ENCODE measurements at places on chromosomes 16 and 17.

DNA sequence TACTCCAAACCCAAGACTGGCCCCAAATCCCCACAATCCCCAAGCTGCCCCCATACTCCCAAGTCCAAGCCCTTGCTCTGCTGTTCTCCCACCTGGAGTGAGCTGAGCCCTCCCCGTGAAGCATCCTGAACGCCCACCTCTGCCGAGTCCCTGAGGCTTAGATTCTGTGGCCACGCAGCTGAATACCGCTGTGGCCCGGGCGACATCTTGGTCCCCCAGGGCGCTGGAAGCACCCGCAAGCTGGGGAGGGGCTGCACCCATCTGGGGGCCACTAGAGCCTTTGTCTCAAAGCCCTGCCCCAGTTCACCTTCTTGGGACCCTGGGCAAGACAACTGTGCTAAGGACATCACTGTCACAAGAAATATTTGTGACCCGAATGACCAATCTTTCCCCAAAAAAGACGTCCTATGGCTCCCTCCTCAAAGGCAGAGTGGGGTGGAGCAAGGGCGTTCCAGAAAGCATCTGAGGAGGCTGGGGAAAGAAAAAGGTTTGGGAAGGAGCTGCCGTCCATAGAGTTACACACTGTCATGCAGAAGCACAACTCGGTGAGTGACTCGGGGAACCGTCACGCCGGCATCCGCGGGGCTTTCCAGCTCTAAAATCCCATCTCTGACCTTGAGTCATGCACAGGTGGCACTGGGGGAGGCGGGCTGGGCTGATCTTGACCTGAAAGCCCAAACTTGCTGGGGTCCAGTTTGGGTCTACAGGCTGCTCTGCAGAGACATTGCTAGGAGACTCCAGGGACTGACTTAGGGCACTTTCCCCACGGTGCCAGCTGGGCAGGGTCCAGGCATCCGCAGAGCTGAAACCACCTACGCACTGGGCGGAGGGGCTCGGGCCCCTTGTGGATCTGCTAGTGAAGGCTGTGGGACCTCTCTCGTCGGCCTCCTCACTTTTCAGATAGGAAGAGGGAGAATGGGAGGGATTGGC is 6.6 kb downstream of the PTX4 start:
- no peak for DNase-seq

DNA sequence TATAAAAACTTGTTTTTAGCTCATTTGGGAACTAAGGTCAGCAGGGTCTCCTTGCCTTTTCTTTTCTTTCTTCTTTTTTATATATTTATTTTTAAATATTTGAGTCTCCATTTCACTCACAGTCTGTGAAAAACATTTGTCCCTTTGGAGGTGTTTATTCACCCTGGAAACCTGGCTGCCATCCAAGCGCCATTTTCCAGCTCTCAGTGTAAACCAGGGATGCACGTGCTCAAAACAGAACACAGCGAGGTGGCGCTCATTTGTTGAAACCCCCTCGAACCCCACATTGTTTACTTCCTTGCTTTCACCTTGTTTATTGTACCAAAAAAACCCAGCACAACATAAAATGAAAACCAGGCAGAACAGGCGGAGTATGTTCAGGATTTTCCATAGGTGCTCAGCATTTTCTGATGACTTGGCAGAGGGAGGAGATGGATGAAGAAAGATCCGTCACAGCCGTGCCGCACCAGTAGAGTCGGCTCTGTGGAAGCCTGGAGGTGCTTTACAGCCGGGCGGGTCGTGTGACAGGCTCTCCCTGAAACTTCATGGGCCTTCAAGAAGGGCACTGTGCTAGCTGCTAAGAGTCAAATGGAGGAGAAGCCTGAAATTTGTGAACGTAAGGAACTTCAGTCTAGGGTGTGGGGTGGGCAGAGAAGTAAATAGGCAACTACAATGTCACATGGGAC is 284.4 kb downstream of the FOXL1 start:
- DNase-seq, result peak; percentile 61

- no peak for DNase-seq
These were observed 1406.0 kb upstream of the CDH8 start for GRCh38 chr16:63442246-63442645.

DNA sequence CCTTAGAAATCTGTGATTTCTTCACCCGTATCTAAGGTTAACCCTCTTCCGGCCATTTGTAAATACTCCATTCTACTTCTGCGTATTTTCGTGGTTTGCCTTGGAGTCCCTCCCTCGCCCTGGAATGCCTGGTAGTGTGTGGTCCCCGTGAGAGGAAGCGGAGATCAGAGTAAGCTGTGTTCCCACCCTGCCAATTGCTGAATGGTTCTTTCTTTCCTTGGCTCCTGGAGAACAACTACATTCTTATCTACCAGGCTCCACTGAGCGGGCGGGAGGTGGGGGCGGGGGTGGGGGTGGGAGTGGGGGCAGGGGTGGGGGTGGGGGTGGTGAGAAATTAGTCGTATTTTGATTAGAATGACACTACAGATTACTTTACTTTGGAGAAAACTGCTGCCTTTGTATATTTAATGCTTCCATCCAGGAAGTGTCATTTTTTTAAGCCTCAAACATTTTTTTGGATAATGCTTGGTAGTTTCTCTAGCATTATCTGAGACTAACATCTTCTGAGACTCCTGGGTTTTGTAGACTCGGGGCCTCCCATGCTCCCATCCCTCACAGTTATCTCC is 20.9 kb upstream of the FASN start:
- DNase-seq, result no peak

DNA sequence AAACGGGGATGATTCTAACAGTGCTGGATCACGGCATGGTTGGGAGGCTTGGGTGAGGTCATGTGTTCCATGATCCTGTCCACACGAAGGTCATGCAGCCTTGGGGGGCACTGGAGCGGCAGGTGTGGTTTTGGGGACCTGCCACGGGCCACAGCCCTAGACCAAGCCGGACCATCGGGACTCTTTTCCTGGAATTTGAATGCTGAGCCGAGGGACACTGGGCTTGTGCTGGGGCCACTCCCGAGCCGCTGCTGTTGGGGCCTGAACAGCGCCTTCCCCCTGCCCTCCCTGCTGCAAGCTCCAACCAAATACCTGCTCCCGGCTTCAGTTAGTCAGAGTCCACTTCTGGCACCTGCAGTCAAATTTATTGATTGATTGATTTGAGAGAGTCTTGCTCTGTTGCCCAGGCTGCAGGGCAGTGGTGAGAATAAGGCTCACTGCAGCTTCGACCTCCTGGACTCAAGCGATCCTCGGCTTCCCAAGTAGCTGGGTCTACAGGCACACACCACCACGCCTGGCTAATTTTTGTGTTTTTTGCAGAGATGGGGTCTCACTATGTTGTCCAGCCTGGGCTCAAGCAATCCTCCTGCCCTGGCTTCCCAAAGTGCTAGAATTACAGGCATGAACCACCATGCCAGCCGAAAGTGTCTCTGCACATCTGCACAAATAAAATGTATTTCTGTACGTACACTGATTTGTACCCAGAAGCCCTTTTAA is 37.2 kb upstream of the SLC38A10 start:
- DNase-seq, result no peak

- DNase-seq, result no peak
These were observed 3.8 kb upstream of the NAT9 start for GRCh38 chr17:74779948-74780400.

GRCh38 chr17:4492721-4493561 is 5.7 kb upstream of the SPNS2 start:
- no peak for DNase-seq

DNA sequence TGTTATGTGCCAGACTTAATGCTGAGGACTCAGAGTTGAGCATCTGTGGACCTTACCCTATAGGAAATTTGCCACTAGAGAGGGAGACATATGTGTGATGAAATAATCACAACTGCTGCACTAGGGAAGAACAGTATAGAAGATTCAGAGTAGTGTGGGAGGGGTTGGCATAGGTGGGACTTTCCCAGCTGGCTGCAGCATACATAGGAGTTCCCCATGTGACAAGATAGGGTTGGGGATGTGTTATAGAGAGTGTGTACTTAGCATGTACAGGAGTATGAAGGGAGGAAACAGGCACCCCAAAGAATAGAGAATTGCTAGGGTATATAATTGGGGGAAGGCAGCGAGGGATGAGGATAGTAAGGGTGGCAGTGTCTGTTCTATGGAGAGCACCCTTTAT is 2.9 kb downstream of the NUP93 start:
- DNase-seq, result no peak

- peak; percentile 21 for DNase-seq
These were observed 491 bp downstream of the TRAP1 start for GRCh38 chr16:3716831-3717234.

- DNase-seq, result no peak
These were observed 20.3 kb upstream of the MAPK3 start for GRCh38 chr16:30143347-30143702.

DNA sequence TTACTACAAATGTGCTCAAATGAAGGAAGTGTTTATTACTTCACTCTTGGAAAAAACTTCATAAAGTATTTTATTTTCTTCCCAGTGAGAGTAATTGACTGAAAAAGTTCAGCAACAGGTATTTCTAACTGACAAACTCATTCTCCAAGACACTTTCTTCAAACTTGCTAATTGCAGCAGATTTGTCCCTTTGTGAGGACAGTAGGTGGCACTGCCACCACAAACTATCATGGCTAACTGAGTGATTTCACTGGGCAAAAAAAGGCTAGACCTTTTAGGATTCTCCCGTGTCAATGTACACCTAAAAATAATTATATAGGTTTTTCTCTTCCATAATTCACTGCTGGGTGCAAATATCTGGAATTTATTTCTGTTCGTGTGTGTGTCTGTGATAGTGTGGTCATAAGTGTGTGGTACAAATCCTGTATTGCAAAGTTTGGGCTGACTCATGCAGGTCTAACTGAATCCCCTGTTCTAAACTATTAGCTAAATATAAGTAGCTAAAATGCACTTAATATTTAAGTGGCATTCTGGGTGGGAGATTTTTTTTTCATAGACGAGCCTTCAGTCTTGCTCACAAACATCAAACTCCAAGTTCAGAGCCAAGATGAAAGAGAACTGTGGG is 3.9 kb downstream of the HS3ST3A1 start:
- DNase-seq, result no peak

DNA sequence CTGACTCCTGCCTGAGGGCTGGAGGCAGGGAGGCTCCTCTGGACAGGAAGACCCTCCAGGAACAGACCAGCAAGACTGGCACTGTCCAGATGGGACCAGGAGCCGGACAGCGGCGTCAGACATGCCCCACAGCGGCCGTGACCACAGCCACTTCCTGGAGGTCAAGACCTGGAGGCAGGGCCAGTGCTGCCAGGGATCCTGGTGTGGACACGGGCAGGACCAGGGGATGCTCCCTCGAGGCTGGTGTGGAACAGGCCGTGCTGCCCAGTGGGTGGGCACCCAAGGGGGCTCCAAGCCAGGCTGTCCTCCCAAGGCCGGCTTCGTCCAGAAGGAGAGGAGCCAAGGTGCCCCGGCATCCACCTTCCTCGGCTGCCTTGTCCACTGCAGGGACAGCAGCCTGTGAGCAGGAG is 4.5 kb upstream of the CCDC57 start:
- no peak for DNase-seq

DNA sequence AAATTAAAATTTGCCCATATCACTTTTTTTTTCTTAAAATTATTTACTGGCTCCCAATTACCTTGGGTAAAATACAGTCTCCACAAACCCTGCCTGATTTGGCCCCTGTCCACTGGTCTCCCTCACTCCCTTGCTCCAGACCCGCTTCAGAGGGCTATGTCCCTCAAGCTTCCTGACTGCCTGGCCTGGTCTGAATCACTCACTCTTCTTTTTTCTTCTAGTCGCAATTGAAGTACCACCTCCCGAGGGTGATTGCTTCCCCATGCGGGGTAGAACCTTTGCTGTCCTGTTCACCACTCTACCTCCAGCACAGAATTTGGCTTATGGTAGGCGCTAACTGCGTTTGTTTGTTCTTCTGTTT is 598 bp upstream of the PGAP3 start:
- DNase-seq, result no peak

DNA sequence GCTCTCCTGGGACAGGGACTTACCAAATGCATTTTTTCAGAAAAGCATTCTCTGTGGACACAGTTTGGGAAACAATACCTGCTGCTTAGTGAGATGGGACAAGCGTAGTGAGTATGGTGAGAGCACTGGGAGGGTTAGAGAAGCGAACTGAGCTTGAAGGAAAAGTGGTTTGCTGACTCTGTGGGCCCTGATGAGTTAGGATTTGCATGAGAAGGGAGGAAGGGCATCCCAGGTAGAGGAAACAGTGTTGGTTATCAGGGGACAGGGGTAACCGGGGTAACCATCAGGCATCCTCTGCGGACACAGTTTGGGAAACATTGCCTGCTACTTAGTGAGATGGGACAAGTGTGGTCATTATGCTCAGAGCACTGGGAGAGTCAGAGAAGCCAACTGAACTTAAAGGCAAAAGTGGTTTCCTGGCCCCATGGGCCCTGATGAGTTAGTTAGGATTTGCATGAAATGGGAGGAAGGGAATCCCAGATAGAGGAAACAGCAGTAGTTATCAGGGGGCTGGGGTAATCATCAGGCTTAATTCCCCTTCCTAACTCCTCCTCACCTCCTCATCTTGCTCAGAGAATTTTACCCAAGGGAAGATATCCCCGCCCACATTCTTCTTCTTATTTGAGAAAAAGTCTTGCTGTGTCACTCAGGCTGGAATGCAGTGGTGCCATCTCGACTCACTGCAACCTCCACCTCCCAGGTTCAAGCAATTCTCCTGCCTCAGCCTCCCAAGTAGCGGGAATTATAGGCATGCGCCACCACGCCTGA is 319.3 kb downstream of the RBFOX1 start:
- no peak for DNase-seq

DNA sequence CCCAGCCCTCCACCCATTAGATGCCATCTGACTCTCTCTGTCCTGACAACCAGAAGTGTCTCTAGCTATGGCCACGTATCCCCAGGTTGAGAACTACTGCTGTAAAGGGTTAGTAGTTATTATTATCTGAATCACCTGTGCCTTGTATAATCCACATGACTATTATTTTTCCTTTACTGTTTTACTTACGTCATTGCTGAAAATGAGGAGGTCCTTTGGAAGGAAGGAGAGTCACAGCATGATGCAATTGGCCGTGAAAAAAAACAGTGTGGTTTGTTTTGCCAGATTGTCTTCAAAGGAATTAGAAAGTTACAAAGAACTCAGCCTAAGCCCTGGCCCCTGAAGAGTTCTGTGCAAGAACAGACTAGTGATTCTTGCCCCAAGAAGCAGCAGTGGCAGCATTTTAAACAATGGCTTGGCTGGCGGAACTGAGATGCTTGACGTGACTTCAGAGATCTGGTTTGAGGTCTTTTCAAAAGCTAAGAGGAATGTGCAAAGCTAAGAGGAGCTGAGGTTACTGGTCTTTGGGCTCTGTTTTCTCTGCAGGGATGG is 413.3 kb upstream of the EEF2KMT start:
- DNase-seq, result no peak

GRCh38 chr16:69323415-69323814 is 7.0 kb downstream of the PDF start:
- DNase-seq, result no peak

DNA sequence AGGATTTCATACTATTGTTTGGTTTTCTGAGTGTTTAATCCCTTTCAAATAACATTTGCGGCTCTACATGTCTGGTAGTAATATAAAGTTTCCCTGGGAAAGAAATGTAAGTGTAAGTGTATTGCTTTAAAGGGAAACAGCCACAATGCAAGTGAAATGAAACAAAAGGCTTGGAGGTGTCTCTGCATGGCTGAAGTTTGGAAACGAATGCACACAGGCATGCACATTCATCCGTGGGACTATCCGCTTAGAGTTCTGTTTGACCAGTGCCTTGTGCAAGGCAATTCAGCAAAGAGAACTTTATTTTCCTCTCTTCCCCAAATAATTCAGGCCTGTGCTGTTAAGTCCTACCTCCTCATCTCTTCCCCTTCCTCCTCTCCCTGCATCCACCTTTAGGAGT is 56.1 kb upstream of the MRTFB start:
- no peak for DNase-seq

Measured in NCI-H1092 (cell line).